DND-41 (cell line): ENCODE measurements at places on chromosomes 12 and 14.

GRCh38 chr12:93784339-93785086 lies 107.3 kb downstream of the CRADD start:
- peak; percentile 88 for DNase-seq
- peak overlapping the region; percentile 48 for H3K4me3 ChIP-seq
- H3K27ac ChIP-seq: peak overlapping the region; percentile 91

DNA sequence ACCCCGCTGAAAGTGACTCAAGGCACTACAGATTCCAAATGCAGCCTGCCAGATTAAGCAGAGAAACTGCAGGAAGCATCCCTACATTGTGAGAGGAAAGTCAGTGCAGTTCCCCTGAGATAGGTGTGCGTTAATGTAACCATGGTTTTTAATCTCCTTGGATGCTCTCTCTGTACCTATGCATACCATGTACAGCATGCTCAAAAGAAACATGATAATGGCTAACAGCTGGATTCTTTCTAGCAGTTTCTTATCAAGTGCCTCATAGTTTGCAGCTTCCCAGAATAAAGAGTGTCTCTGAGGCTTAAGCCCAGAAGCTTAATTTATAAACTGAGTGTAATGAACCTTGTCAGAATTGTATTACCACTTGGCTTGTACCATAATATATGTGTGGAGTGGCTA lies 17.1 kb upstream of the MDM1 start:
- no peak for DNase-seq
- H3K36me3 ChIP-seq: no peaks in the 10 kb centered on the region
- H3K4me1 ChIP-seq: peaks cover 2% of the 10 kb centered on the region; the same call in 1 of the 2 replicates
- no peak overlapping the region for H3K27ac ChIP-seq
- H3K27me3 ChIP-seq: peaks cover 9% of the 10 kb centered on the region

- H3K4me1 ChIP-seq: peaks cover 15% of the 10 kb centered on the region
- H3K4me3 ChIP-seq: no peak overlapping the region
- H3K27me3 ChIP-seq: no peaks in the 10 kb centered on the region
- H3K36me3 ChIP-seq: no peaks in the 10 kb centered on the region
- no peak overlapping the region for H3K27ac ChIP-seq
- no peak for DNase-seq
Observed at GRCh38 chr14:39109893-39110715, 4.0 kb upstream of the GEMIN2 start.

DNA sequence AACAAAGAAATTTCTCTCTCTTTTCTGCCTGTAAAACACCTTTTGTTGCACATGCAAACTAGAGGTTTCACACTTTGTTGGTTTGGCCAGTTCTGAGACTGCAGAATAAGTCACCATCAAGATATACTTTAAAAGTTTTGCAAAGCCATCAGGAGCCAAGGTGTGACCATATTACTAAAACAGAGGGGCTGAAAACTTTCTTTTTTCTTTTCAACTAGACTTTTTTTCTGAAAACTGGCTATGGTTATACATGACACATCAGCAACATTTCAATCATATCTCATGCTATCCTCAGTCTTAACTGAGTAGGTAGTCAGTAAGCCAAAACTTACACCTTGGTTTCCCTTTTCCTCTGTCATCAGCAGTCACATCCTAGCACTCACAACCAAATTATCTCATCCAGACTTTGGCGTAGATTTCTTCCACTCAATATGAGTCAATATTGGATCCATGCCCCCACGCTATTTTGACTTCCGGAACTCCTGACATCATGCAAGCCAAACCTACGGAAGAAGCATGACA lies 4.1 kb upstream of the IFNG start:
- no peaks in the 10 kb centered on the region for H3K4me1 ChIP-seq
- no peak overlapping the region for H3K27ac ChIP-seq
- DNase-seq: no peak
- no peak overlapping the region for H3K4me3 ChIP-seq
- no peaks in the 10 kb centered on the region for H3K36me3 ChIP-seq

- peaks cover 11% of the 10 kb centered on the region for H3K27me3 ChIP-seq
- no peak for DNase-seq
- no peak overlapping the region for H3K27ac ChIP-seq
- no peak overlapping the region for H3K4me3 ChIP-seq
- H3K4me1 ChIP-seq: no peaks in the 10 kb centered on the region
Observed at GRCh38 chr14:33511851-33512640, 438.8 kb downstream of the EGLN3 start.

GRCh38 chr12:87467936-87468335 lies 561.3 kb downstream of the C12orf50 start:
- H3K4me3 ChIP-seq: no peak overlapping the region
- no peaks in the 10 kb centered on the region for H3K36me3 ChIP-seq
- H3K27ac ChIP-seq: no peak overlapping the region
- no peaks in the 10 kb centered on the region for H3K27me3 ChIP-seq

GRCh38 chr12:76143343-76144244 lies 59.1 kb upstream of the NAP1L1 start:
- H3K36me3 ChIP-seq: no peaks in the 10 kb centered on the region
- H3K4me3 ChIP-seq: no peak overlapping the region
- peaks cover 9% of the 10 kb centered on the region; the same call in 1 of the 2 replicates for H3K4me1 ChIP-seq
- no peaks in the 10 kb centered on the region for H3K27me3 ChIP-seq
- H3K27ac ChIP-seq: no peak overlapping the region

DNA sequence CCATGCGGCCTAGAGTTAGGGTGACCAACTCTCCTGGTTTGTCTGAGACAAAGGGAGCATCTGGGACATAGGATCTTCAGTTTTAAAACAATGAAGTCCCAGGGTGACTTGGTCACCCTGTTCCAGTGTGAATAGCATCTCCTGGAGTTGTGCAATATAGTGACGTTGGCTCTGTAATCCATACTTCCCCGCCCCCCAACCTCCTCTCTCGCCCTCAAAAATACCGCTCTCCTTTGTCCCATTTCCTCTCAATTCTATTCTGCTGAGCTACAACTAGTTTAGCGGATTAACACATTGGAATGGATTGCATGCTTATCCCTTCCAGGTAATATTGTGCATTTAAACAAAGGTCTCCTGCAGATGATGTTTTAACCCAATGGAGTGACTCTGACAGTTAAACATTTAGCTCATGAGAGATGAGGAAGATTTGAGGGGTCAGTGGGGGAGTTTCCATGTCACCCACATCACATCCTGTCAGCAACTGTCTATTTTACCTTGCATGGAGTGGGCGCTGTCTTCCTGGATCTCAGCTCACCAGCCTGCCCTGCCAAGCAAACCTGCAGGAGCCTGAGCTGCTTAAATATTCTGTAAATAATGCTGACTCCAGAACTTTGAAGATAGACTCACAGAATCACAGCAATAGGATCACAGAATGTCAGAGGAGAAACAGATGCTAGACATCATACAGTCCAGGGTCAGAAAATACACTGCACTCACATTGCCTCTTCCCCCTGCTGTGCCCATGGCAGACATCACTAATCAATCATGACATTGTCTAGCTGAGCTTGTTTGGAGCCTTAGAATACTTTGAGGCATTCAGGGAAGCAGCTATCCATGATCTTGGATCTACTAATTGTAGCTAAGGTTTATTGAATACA lies 43.0 kb downstream of the MAP1LC3B2 start:
- H3K4me1 ChIP-seq: peaks cover 22% of the 10 kb centered on the region
- H3K27me3 ChIP-seq: no peaks in the 10 kb centered on the region
- H3K4me3 ChIP-seq: no peak overlapping the region
- peak overlapping the region; percentile 29; the same call in 1 of the 2 replicates for H3K27ac ChIP-seq
- no peaks in the 10 kb centered on the region for H3K36me3 ChIP-seq

- H3K4me3 ChIP-seq: no peak overlapping the region
- H3K27ac ChIP-seq: no peak overlapping the region
- H3K27me3 ChIP-seq: no peaks in the 10 kb centered on the region
- no peaks in the 10 kb centered on the region for H3K36me3 ChIP-seq
Observed at GRCh38 chr12:23014749-23015148, 389.8 kb downstream of the ETNK1 start.

DNA sequence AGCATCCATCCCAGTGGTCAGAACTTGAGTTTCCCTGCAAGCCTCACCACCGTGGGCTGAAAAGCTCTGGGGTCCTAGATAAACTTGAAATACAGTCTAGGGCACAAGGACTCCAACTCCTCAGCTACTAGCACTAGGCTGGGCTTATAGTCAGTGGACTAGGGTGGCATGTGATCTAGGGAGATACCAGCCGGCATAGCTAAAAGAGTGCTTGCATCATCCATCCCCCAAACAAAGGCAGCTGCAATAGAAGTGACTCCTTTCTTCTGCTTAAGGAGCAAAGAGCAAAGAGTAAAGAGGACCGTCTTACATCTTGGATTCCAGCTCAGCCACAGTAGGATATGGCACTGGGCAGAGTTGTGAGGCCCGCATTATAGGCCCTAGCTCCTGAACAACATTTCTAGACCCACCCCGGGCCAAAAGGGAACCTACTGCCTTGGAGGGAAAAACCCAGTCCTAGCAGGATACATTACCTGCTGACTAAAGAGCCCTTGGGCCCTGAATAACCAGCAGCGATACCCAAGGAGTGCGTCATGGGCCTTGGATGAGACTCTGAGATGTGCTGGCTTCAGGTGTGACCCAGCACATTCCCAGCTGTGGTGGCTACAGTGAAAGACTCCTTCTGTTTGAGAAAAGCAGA lies 17.9 kb upstream of the SOS2 start:
- H3K36me3 ChIP-seq: peaks cover 30% of the 10 kb centered on the region
- H3K4me1 ChIP-seq: no peaks in the 10 kb centered on the region
- DNase-seq: no peak
- H3K4me3 ChIP-seq: no peak overlapping the region
- no peak overlapping the region for H3K27ac ChIP-seq

DNA sequence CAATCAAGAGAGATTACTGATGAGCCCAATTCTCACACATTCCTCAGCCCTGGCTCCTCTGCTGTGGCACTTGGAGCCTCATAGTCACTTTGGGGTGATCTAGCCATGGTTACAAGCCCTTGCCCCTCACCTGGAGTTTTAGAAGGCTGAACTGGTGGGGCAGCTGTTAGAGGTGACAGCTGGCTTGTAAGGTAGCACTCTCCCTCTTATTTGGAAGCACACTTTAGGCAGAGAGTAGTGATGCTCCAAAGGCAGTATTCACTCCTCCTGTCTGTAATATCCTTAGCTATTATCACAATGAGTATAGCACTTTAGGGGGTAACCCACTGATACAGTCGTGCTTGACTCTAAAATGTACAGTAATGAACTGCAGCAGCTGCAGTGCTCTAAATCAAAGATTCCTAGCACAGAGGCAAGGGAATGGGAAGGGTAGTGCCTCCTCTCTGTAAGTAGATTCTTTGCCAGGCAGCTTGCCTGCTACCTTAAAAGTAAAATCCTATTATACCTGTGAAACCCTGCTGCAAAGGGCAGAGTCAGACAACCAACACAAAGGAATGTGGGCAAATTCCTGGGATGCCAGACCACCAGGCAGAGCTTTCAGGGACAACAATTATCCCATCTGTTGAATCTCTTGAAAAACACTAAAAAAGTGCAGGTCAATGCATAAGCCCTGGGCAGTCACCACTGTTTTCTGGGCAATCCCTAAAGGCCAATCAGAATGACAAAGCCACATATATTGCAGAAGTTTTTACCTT lies 336.3 kb downstream of the NOVA1 start:
- no peak overlapping the region for H3K4me3 ChIP-seq
- no peaks in the 10 kb centered on the region for H3K36me3 ChIP-seq
- DNase-seq: no peak
- H3K27me3 ChIP-seq: no peaks in the 10 kb centered on the region

GRCh38 chr14:76525106-76525821 lies 149.3 kb downstream of the ESRRB start:
- H3K36me3 ChIP-seq: no peaks in the 10 kb centered on the region
- no peak overlapping the region for H3K27ac ChIP-seq
- H3K4me1 ChIP-seq: no peaks in the 10 kb centered on the region
- H3K27me3 ChIP-seq: no peaks in the 10 kb centered on the region

- no peak for DNase-seq
- no peaks in the 10 kb centered on the region for H3K27me3 ChIP-seq
- no peaks in the 10 kb centered on the region for H3K36me3 ChIP-seq
- no peak overlapping the region for H3K27ac ChIP-seq
- no peak overlapping the region for H3K4me3 ChIP-seq
Observed at GRCh38 chr14:90490720-90491050, 93.9 kb downstream of the CALM1 start.

GRCh38 chr12:13211859-13212664 lies 15.5 kb downstream of the EMP1 start:
- DNase-seq: peak; percentile 66
- no peaks in the 10 kb centered on the region for H3K36me3 ChIP-seq

GRCh38 chr14:26204366-26204727 lies 393.5 kb downstream of the NOVA1 start:
- DNase-seq: no peak
- H3K4me3 ChIP-seq: no peak overlapping the region
- no peaks in the 10 kb centered on the region for H3K36me3 ChIP-seq
- H3K27me3 ChIP-seq: no peaks in the 10 kb centered on the region

DNA sequence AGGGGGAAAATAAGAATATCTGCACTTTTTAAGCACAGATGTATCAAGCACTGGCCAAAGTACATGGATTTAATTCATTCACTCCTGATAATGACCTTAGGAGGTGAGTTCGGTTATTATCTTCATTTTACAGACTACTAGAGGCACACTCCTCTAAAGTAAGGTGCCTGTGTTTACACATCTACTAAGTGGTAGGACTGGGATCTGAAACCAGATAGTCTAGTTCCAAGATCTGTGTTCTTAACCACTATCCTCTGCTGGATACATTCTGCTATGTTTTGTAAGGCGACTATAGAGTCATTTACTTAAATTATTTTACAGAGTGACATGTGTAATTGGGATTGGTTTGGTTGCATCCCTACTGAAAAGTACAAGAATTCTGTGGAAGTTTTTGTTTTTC lies 175.3 kb downstream of the ESR2 start:
- H3K4me1 ChIP-seq: no peaks in the 10 kb centered on the region
- no peak overlapping the region for H3K27ac ChIP-seq
- no peak for DNase-seq
- peaks cover 72% of the 10 kb centered on the region for H3K36me3 ChIP-seq

DNA sequence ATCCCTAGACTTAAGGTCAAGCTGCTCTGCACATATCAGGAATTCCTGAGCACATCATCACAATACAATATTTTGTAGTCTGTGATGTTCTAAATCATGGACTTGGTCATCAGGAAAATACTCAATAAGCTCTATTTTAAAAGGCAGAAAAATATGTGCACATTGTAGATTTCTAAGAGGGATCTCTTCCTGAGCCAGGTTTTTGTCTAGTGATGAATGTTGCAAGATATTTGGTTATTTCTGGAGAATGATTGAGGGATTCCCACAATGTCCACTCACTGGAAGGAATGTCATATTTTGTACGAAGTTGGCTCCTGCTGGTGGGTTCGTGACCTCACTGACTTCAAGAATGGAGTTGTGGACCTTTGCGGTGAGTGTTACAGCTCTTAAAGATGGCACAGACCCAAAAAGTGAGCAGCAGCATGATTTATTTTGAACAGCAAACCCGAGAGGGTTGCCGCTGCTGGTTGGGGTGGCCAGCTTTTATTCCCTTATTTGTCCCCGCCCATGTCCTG lies 300.9 kb upstream of the DCN start:
- H3K36me3 ChIP-seq: no peaks in the 10 kb centered on the region
- no peaks in the 10 kb centered on the region for H3K4me1 ChIP-seq
- no peak overlapping the region for H3K4me3 ChIP-seq
- H3K27ac ChIP-seq: no peak overlapping the region
